ENCODE measurements at places on chromosomes 5 and 9. TPM values are rescaled to one million over a fixed set of nuclear protein-coding genes. Genes with fewer than 3 reads are reported as not detected.

The HOMER1 gene
- 2.3 TPM for total RNA-seq

DNA sequence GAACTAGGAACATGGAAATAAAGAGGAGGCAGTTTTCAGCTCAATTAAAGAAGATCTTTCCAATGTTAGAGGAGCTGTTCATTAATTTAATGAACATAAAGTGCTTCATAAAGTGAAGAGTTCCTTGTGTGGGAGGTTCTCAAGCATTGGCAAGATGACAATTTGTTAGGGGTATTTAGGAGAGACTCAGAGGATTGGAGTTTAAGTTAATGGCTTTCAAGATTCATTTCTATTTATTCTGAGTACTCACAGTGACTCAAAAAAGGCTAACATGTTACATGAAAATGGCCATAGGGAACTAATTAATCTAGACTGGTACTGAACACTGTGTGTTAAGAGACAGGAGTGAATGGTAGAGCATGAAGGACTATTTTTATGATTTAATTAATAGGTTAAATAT is 55.4 kb upstream of the CDH12 start:
- no peaks in the 10 kb centered on the region for H3K4me1 ChIP-seq
- H3K36me3 ChIP-seq = no peaks in the 10 kb centered on the region

DNA sequence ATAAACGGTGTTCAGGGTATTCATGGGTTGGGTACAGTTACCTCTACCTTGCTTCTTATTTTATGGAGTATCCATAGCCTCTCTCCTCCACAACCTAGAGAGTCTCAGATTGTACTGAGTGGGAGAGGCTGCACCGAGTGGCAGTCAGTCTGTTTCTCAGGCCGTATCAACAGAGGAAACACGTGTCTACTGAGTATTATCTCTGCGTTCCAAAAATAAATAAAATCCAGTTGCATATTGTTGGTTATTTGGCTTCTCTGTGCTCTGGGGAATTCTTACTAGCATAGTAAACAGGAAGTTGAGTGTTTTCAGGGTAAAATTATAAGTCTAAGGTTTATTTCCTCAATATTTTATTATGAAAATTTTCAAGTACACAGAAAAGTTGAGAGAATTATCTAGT is 231.0 kb downstream of the ARHGEF28 start:
- H3K4me1 ChIP-seq = no peaks in the 10 kb centered on the region
- no peak overlapping the region for H3K27ac ChIP-seq
- H3K4me3 ChIP-seq = no peak overlapping the region
- DNase-seq = no peak
- peaks cover 2% of the 10 kb centered on the region for H3K27me3 ChIP-seq
- no peaks in the 10 kb centered on the region for H3K36me3 ChIP-seq

DNA sequence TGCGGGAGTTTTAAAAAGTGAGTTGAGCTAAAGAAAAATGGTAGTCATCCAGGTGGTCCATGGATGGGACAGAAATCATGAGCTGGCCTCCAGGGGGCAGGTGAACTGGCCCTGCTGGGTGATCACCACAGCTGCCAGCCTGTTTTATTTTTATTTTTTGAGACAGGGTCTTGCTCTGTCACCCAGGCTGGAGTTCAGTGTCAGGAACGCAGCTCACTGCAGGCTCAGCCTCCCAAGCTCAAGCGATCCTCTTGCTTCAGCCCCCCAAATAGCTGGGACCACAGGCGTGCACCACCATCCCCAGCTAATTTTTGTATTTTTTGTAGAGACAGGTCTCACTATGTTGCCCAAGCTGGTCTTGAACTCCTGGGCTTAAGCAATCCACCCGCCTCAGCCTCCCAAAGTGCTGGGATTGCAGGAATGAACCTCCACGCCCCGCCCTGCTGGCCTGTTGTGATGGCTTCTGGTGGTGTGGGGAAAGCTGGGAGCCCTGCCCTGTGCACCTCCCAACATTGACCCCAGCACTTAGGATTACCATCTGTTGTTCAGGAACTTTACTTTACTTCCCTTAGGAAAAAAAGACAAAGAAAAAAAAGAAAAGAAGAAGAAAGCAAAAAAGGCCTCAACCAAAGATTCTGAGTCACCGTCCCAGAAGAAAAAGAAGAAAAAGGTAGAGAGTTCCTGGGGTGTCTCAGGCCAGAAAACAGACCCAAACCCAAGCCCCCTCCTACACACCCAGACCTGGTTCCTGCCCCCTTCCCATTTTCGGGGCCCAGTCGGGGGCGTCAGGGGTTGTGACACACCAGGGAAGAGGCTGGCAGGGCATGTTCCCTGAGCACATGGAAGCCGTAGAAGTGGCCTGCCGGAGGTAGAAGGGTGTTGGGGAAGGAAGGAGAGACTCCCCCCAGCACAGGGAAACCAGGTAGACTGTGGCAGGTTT is 14.7 kb downstream of the CD74 start:
- H3K4me1 ChIP-seq = peaks cover 25% of the 10 kb centered on the region
- H3K4me3 ChIP-seq = no peak overlapping the region
- H3K36me3 ChIP-seq = peaks cover 35% of the 10 kb centered on the region
- H3K27ac ChIP-seq = peak overlapping the region; percentile 75

DNA sequence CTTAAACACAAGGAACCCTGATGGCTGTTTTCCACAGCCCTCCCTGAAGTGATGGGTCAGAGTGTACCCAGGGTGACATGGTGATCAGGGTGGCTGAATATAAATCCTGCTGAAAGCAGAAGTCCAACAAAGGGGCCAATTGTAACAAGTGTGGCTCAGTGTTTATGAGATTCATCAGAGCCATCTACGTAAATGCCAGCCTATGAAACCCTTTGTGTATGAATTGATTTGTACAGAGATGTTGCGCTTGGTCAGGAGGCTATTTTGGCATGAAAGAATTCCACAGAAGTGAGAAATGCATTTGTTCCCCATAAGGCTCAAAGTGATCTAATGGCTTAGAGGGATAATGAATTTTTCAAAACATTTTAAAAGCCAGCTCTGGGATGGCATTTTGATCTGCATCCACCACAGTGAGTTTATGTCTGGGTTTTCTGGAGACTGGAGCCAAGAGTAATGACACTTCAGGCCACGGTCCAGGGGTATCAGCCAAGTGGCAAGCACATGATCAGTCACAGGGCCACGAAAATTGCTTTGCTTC is 12.4 kb downstream of the PRUNE2 start:
- H3K4me3 ChIP-seq = no peak overlapping the region
- peaks cover 3% of the 10 kb centered on the region for H3K27me3 ChIP-seq
- DNase-seq = no peak

GRCh38 chr5:62330302-62330701 is 24.3 kb downstream of the KIF2A start:
- peaks cover 38% of the 10 kb centered on the region for H3K4me1 ChIP-seq
- no peak overlapping the region for H3K4me3 ChIP-seq
- no peak overlapping the region for H3K27ac ChIP-seq
- peaks cover 25% of the 10 kb centered on the region for H3K36me3 ChIP-seq
- no peaks in the 10 kb centered on the region for H3K27me3 ChIP-seq

DNA sequence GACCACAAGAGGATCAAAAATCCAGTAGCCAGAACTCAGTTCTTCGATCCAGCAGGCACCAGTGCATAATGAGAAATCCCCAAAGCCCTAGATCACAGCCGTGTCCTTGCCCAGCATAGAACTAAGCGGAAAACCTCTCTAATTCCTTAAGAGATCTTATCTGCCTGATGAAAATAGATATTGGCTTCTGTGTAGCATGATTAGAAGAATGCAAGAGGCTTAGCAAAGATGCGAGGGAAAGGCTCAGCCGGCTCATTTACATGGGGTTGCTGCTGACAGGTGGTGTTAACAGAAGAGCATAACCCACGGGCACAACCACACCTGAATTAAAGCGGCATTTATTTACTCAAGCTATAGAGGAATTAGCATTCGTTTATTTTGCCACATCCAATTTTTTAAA is 400.0 kb upstream of the ADAMTS16 start:
- no peak overlapping the region for H3K4me3 ChIP-seq
- DNase-seq = no peak
- no peaks in the 10 kb centered on the region for H3K27me3 ChIP-seq
- H3K36me3 ChIP-seq = no peaks in the 10 kb centered on the region
- H3K27ac ChIP-seq = no peak overlapping the region
- no peaks in the 10 kb centered on the region for H3K4me1 ChIP-seq

GRCh38 chr5:36507332-36507952 is 99.0 kb upstream of the SLC1A3 start:
- no peaks in the 10 kb centered on the region for H3K4me1 ChIP-seq
- peak; percentile 70 for DNase-seq
- no peak overlapping the region for H3K4me3 ChIP-seq
- no peaks in the 10 kb centered on the region for H3K36me3 ChIP-seq

The IRX2 gene
- total RNA-seq = not detected

GRCh38 chr5:94903726-94904125 is 285.3 kb downstream of the SLF1 start:
- no peaks in the 10 kb centered on the region for H3K36me3 ChIP-seq
- H3K27ac ChIP-seq = no peak overlapping the region
- peaks cover 5% of the 10 kb centered on the region for H3K27me3 ChIP-seq
- H3K4me1 ChIP-seq = no peaks in the 10 kb centered on the region
- DNase-seq = no peak

GRCh38 chr9:126702151-126703001 is 88.6 kb downstream of the LMX1B start:
- no peak overlapping the region for H3K27ac ChIP-seq
- peaks cover 26% of the 10 kb centered on the region for H3K27me3 ChIP-seq
- H3K4me1 ChIP-seq = peaks cover 11% of the 10 kb centered on the region
- DNase-seq = peak; percentile 66

The LHX3 gene
- not detected for total RNA-seq

The DNAJC18 gene
- 5.7 TPM for total RNA-seq

- DNase-seq = peak; percentile 69
- H3K27me3 ChIP-seq = no peaks in the 10 kb centered on the region
- H3K36me3 ChIP-seq = peaks cover 14% of the 10 kb centered on the region
- H3K4me1 ChIP-seq = peaks cover 40% of the 10 kb centered on the region
These were observed 1.0 kb downstream of the MATR3 start for GRCh38 chr5:139294374-139295165.

The CKMT2 gene
- total RNA-seq = not detected

DNA sequence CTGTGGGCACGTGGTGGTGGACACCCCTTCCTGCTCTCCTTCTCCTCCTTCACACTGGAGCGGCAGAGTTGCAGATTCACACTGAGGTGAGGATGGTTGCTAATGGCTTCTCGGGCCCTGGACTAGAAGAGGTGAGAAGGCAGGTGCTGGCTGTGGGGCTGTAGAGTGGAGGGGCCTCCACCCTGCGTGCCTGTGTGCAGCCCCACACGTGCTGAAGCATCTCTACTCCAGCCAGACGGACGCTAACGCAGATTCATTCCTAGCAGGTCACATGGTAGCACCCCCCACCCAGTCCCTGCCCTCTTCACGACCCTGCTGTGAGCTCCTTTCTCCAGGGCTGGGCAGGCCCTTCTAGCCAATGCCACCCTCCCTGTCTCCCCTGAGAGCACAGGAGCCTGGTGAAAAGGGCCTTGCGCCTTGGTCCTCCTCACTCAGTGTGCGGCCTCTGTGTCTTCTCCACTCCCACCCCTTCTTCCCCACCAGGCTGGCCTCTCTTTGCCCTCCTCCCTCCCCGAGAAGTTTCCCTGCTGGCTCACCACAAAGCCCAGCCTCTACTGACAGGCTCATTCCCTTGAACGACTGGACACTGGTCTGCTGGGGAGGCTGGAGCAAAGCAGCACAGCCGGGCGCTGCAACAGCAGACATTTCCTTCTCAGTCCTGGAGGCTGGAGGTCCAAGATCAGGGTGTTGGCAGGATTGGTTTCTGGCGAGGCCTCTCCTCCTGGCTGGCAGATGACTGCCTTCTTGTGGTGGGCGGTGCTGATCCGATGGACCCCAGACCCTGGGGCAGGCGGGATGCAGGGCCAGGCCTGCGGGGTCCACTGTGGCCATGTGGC is 14.2 kb downstream of the CACNA1B start:
- DNase-seq = no peak
- peaks cover 3% of the 10 kb centered on the region for H3K27me3 ChIP-seq
- no peaks in the 10 kb centered on the region for H3K4me1 ChIP-seq

GRCh38 chr5:176151281-176151680 is 86.9 kb upstream of the SIMC1 start:
- no peak for DNase-seq
- peaks cover 26% of the 10 kb centered on the region for H3K27me3 ChIP-seq
- no peak overlapping the region for H3K4me3 ChIP-seq
- no peak overlapping the region for H3K27ac ChIP-seq
- H3K4me1 ChIP-seq = no peaks in the 10 kb centered on the region

- H3K36me3 ChIP-seq = no peaks in the 10 kb centered on the region
- no peaks in the 10 kb centered on the region for H3K4me1 ChIP-seq
- H3K27me3 ChIP-seq = no peaks in the 10 kb centered on the region
- DNase-seq = peak; percentile 10
These were observed 78.1 kb downstream of the PHF2 start for GRCh38 chr9:93654351-93654961.

The IL5 gene
- not detected for total RNA-seq

- H3K4me3 ChIP-seq = no peak overlapping the region
- no peaks in the 10 kb centered on the region for H3K27me3 ChIP-seq
- H3K36me3 ChIP-seq = no peaks in the 10 kb centered on the region
- H3K4me1 ChIP-seq = no peaks in the 10 kb centered on the region
- DNase-seq = no peak
These were observed 63.5 kb downstream of the SPATA31D1 start for GRCh38 chr9:82052081-82052480.

The PCDHGB6 gene
- 0.11 TPM for total RNA-seq

All from activated naive CD8-positive, alpha-beta T cell treated with anti-CD3 and anti-CD28 coated beads, Interleukin-2, amount 10 ng/mL, durations not matched to agents 7 days and 5 days (primary cell).